ENCODE measurements at places on chromosomes 5 and 9.

- peak; percentile 52 for DNase-seq
These were observed 65.3 kb upstream of the EGFLAM start for GRCh38 chr5:38193015-38193581.

- DNase-seq = no peak
These were observed 159.6 kb upstream of the TBCA start for GRCh38 chr5:77935506-77936364.

- DNase-seq = peak; percentile 54
These were observed 3.2 kb upstream of the NRARP start for GRCh38 chr9:137305060-137305797.

GRCh38 chr9:97758334-97758916, 61.3 kb upstream of the XPA start:
- DNase-seq = no peak

GRCh38 chr9:87008667-87009066, 61.4 kb upstream of the GAS1 start:
- DNase-seq = no peak

- no peak for DNase-seq
These were observed 837.0 kb downstream of the DNAH5 start for GRCh38 chr5:13107537-13107936.

DNA sequence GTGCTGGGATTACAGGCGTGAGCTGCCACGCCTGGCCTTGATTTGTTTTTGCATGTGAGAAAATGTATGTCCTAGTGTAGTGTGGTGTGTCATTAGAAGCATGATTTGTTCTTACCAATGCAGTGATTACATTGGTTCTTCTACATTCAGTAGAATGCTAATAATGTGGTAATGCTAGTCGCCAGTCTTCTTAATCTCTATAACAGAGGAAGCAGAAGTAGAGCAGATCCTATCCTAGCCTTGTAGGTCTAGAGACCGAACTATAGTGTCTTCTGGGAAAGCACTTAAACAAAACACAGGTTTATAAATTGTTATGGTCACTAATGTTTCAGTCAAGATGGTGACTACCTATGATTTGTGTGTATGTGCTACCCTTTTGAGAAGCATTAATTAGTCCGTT, 197.5 kb upstream of the DMRT1 start:
- DNase-seq = no peak
